ENCODE measurements at places on chromosomes 2 and 18.

GRCh38 chr2:63056107-63057050 lies 5.7 kb downstream of the OTX1 start:
- no peak for DNase-seq

- no peak for DNase-seq
Observed at GRCh38 chr2:69742322-69742952, 503 bp downstream of the ANXA4 start.

DNA sequence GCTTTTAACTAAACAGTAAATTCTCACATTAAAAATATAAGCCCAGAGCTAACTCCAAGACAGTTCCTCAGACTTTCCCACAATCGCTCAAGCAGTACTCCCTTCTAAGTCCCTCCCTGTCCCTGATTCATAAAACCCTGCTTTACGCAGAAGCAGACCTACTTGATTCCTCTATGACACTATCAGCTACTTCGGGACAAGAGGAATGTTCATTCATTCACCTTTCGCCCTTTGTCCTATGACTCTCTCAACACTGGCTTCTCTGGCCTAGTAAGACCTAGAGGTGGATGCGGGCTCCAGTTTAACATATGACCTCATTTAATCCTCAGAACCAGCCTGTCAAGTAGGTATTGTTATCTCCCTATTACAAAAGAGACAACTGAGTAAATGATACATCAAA lies 10.2 kb downstream of the LPIN2 start:
- no peak for DNase-seq

DNA sequence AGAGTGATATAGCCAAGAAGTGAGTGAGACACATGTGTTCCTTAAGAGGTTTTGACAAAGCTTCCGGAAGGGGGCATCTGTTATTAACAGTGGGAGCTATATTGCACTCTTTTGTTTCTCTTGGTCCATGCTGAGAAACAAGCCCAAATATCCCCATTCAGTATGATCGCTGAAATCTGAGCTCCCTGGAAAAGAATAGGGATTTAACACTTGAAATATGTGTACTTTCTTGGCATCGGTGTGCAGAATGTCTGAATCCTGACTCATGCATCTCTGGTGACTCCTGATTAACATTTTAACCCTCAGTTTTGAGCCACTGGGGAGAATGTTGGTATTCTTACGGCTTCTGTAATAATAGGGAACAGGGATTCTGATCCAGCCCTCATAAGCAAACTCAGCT lies 448.1 kb downstream of the TSN start:
- DNase-seq = no peak

- no peak for DNase-seq
Observed at GRCh38 chr2:174673440-174673839, 75.8 kb upstream of the WIPF1 start.

- DNase-seq = no peak
Observed at GRCh38 chr18:77339623-77340022, 90.0 kb downstream of the GALR1 start.

- no peak for DNase-seq
Observed at GRCh38 chr2:238505119-238505891, 78.6 kb downstream of the ASB1 start.

DNA sequence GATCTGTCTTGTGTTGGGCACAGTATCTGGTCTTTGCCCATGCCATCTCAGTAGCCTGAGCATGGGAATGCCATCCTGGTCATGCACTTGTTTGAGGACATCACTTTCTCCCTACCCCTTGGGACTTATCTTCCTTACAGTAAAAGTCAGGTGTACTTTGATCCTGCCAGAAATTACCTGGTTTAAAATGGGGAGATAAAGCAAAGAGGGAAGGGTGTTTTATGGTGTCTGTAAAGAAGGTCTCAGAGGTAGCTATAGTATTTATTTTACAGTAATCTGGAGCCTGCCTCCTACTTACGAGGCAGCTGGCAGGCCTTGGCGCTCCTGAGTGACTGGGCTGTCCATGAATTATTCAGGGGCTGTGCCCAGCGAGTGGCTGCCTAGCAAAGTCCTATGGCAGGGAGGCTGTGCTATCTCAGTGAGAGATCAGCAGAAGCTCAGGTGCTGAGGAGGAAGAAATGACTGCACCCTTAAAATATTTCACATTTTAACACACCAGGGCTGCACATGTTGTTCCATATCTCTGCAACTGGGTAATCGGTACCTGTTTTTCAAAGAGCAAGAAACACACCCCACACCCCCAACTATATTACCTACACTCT lies 93.9 kb downstream of the SPTBN1 start:
- DNase-seq = no peak

DNA sequence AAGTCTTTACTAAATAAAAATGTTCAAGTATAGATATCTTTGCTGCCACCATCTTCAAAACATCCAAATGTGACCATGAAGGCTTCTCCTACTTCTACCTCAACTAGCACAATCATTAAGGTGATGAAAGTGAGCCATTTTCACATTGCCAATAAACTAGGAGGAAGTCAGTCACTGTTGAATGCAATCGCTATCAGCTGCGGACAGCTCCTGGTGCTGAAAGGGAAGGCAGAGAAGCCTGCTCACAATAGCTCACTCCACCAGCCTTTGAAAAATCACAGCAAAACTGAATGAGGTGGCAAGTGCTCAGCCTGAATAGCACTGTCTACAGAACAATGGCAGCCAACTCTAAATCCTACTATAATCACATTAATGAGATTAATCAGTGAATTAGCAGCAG lies 2.2 kb downstream of the MYT1L start:
- DNase-seq = no peak

DNA sequence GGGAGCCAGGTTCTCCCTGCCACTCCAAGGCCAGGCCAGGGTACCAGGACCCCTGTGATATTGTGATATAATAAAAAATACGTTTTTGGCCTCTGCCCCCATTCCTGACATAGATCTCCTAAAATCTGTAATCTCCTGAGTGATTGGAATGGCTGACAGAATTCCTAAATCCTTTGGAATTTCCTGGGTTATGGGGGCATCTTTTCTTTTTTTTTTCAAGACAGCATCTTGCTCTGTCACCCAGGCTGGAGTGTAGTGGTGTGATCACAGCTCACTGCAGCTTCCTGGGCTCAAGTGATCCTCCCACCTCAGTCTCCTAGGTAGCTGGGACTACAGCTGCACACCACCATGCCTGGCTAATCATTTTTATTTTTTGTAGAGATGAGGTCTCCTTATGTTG lies 26.2 kb upstream of the TUBB6 start:
- DNase-seq = no peak

- no peak for DNase-seq
Observed at GRCh38 chr2:62939735-62940491, 110.7 kb upstream of the OTX1 start.

DNA sequence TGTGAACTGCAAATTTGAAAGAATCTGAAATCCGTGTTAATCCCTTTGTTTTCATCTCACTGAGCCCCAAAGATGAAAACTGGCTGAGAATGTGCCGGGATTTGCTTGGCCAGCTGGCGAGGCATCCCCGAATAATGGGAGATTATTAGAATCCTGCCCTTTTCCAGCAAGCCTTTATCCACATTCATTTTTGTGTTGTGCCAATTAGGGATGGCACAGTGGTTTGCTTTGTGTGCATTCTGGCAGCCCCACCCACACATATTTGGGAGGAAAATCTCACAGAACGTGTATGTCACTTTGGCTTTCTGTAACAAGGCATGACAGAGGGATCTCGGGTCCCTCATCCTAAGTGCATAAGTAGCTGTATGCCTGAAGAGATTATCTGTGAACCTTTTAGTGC lies 405.8 kb upstream of the FAM98A start:
- DNase-seq = peak; percentile 28

DNA sequence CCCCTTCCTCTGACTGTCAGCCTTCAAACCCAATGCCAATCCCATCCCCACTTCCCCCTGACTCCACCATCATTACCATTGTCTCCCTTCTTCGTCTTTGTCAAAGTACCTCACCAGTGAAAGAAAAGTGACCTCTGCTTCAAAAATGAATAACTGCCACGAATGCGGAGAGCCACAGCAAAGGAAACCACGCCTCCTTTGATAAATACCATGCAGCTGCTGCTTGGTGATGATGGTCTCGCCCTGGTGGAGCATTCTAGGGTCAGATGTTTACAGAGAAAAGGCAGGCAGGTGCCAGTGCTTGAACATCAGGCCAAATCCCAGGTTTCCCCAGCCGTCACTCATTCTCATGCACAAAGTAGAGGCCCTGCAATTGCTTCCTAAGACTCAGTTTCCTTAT lies 162.2 kb downstream of the BCL11A start:
- DNase-seq = no peak

- DNase-seq = no peak
Observed at GRCh38 chr2:28457237-28457636, 38.6 kb upstream of the PLB1 start.

- DNase-seq = no peak
Observed at GRCh38 chr18:11176481-11176881, 27.1 kb upstream of the PIEZO2 start.

DNA sequence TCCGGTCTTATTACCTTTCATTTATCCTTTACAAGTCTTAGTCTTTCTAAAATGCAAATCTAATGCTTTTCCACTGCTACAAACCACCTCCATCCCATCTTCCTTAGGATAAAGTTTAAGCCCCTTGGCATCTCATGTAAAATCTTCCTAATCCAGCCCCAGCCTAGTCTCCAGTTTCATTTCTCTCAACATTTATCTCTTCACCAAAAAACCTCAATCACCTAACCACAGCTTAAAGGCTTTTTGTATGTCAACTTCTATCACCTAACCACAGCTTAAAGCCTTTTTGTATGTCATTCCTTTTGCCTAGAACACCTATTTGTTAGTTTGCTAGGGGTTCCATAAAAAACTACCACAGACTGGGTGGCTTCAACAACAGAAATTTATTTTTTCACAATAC lies 4.2 kb downstream of the TRAK2 start:
- no peak for DNase-seq

GRCh38 chr2:64186699-64187605 lies 42.7 kb upstream of the PELI1 start:
- DNase-seq = no peak

GRCh38 chr2:32715391-32715841 lies 87.6 kb downstream of the TTC27 start:
- no peak for DNase-seq

GRCh38 chr2:23843051-23843976 lies 83.6 kb downstream of the ATAD2B start:
- DNase-seq = no peak

GRCh38 chr2:81250270-81250669 lies 945.7 kb upstream of the LRRTM1 start:
- no peak for DNase-seq

DNA sequence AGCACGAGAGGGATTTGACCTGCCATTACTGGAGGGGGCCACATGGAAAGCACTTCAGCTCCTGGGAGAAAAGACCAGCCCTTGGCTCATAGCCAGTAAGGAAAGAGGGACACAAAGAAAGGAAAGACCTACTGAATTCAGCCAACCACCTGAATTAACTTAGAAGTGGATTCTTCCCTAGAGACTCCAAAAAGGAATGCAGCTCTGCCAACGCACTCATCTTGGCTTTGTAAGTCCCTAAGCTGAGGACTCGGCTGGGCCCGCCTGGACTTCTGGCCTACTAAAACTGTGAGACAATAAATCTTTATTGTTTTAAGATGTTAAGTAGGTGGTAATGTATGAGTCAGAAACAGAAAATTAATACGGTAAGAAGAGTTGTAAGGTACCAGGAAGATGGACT lies 11.5 kb downstream of the ATF2 start:
- DNase-seq = no peak

DNA sequence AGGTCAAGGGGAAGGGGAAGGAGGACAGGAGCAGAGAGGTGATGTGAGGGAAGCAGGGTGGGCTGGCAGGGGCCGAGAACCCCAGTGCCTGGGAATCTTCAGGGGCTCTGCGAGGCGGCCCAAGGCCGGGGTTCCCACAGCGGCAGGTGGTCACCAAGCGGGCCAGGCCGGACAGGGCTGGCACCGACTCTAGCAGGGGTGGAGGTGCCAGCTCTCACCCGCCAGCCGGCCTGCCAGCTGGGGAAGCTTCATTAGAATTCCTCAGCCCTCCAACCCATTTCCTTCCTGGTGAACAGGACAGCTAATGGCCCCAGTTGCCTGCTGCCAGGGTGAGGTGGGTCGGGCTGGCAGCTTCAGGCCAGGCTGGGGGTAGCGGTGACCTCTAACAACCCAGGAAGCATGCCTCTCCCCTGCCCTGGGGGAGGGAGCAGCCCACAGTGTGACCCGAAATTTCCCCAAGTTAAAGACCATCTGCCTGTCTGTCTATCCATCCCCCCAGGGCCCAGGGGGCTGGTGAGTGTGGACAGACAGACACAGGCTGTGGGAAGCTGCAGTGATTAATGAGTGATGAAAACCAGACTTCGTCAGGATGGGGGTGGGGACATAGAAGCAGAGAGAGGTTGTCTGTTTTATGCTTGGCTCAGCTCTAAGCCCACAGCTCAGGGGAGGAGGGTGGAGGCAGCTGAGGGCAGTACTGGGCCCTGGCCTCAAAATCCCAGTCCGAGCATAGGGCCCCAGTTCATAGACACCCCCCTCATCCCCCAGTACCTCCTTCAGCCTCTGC lies 144.1 kb downstream of the ZFP36L2 start:
- no peak for DNase-seq

DNA sequence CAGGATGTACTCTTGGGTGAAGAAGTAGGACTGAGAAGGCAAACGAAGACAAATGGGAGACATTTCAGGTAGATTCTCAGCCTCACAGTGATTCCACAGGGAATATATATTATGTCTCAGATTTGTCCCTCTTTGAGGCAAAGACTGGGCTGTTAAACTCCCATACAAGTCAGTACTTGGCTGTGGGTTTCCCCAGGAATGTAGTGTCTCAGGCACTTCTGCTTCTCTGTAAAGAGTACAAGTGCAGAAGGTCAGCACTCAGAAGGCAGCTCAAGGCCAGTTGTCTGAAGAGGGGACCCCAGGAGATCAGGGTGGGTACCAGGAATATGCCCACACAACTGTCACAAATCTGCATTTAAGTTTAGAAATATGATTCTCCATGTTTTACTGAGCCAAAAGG lies 39.9 kb upstream of the COBLL1 start:
- DNase-seq = no peak

GRCh38 chr2:45814488-45814887 lies 163.0 kb downstream of the PRKCE start:
- DNase-seq = no peak

DNA sequence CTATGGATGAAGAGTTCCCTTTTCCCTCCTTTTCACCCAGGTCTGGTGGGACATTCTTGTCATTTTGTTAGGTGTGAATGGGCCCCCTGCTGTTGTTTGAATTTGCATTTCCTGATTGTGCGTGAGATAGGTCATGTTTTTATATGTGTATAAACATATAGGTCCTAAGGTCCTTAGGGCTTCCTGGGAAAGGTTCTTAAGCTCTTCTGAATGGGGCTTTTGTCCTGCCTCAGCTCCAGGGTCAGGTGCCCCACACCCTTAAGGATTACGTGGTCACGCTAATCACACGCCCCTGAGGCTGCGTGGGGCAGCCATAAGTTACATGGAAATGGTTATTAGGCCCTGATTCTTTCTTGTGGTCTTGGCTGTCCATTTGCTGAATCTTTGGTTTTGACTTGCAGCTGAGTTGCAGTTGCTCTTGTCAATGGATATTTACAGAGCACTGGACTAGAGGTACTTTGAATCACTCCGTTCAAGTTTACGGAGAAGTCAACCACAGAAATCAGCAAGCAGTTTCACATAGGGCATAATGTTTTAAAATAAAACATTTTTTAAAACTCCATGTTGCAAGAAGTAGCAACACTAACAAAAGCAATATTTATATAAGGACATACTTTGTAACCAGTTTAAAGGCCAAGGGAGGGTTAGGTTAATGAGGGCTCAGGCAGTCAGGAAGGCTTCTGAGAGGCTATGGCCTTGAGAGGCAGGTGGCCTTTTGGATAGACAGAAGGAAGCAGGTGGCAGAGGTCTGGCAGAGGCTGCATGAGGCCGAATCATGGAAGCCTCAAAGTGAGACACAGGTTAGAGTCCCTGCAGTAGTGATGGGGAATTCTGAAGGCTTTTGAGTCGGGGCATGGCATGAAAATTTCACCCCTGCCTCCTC lies 24.2 kb downstream of the LIPG start:
- DNase-seq = no peak
